ENCODE measurements at places on chromosomes 1 and 21.

DNA sequence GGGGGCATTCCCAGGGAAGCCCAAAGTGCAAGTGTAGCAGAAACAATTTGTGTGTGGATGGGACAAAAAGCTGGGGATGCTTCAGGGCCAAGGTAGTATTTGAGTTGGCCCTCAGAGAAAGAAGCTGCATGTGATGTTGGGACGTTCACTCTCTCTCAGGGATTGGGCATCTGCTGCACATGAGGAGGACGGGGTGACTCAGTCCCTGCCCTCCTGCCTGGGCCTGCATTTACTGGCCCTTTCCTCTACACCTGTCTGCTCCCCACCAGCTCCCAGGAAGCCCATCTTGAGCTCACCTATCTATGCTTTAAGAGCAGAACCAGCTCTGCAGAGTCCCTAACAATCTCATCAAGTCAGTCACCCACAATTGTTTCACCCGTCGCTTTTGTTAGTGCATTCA lies 23.5 kb upstream of the MPZL1 start:
- DNase-seq: no peak

DNA sequence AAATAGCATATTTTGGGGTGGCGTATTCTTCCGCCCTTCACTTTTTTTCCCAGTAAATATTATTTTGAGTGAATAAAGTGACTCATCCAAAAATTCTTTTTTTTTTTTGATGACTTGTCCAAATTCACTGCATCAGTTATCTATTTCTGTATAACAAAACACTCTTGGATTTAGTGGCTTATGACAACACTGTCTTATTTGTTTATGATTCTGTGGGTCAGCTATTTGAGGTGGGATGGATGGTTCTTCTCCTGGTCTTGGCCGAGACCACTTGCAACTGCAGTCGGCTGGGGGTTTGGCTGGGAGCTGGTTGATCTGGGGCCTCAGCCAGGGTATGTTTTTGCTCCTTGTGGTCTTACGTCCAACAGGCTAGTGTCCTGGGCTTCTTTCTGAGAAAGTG lies 39.9 kb upstream of the SRSF10 start:
- DNase-seq: no peak

DNA sequence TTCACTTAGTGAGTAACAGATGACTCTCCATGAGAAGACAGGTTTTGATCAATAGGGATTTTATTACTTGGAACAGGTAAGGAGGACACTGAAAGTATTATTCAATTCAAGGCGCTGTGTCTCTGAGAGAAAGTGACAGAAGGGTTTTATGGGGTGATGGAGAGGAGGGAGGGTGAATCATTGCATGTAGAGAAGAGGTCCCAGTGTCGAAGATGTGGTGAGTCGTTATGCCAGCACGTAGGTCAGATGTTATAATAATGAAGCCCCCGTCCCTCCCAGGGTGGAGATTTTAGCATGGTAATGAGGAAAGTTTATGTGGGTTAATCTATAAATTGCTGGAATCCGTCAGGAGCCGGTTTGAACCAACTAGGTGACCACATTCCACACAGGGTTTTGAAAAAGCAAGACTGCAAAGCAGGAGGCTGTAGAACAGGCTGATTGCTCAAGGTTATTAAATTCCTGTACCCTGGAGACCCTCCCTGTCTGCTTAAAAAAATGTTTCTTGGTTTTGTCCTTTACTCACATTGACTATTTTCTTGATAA lies 586.4 kb upstream of the TMPRSS15 start:
- DNase-seq: no peak

GRCh38 chr1:46067652-46068051 lies 64.8 kb downstream of the PIK3R3 start:
- DNase-seq: peak; percentile 35

Data from NCI-H526 (cell line).